Fibroblast of villous mesenchyme (primary cell): ENCODE measurements at places on chromosomes 1 and 21. TPM values are rescaled to one million over a fixed set of nuclear protein-coding genes. Genes with fewer than 3 reads are reported as not detected.
A peak's percentile ranks its signal among the peaks of the same experiment; 100 is the strongest.

DNA sequence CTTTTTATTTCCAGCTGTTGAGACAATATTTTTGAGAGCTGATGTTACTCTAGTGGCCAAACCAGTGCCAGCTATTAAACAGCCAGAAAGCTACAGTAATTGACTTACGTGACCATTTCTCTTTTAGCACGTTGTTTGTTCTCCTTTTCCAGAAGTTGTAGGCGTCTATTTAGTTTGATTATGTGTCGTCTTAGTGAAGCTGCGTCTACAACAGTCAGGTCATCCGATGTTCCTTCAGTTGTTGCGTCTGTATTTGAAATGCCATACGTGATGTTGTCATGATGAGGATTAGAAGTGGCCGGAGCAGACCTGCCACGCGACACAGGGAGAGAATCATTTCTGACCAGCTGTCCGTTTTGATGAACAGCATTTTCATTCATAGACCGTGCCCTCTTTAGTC, 38.2 kb downstream of the TMEM51 start:
- no peak for DNase-seq

- no peak for DNase-seq
These were observed 74.4 kb downstream of the CLCA4 start for GRCh38 chr1:86621286-86621685.

DISP1 gene
- 3.5 and 4.2 TPM in 2 replicates for total RNA-seq

DHCR24 gene
- 186 and 297 TPM in 2 replicates for total RNA-seq

- DNase-seq = no peak
These were observed 69.6 kb upstream of the KCTD3 start for GRCh38 chr1:215497528-215497927.

POU3F1 gene
- under 0.01 TPM in 1 of 2 replicates, not detected in the other for total RNA-seq

- peak; percentile 93 for DNase-seq
These were observed 28.1 kb downstream of the SPSB1 start for GRCh38 chr1:9320520-9321479.
